Neural crest cell (in vitro differentiated cells): ENCODE measurements at places on chromosomes 16 and 17.
A peak's percentile ranks its signal among the peaks of the same experiment; 100 is the strongest.

- peak overlapping the region; percentile 84 for H3K4me3 ChIP-seq
- no peak for DNase-seq
- H3K27ac ChIP-seq, result no peak overlapping the region
These were observed 7.5 kb upstream of the OR1F1 start for GRCh38 chr16:3180445-3180878.

DNA sequence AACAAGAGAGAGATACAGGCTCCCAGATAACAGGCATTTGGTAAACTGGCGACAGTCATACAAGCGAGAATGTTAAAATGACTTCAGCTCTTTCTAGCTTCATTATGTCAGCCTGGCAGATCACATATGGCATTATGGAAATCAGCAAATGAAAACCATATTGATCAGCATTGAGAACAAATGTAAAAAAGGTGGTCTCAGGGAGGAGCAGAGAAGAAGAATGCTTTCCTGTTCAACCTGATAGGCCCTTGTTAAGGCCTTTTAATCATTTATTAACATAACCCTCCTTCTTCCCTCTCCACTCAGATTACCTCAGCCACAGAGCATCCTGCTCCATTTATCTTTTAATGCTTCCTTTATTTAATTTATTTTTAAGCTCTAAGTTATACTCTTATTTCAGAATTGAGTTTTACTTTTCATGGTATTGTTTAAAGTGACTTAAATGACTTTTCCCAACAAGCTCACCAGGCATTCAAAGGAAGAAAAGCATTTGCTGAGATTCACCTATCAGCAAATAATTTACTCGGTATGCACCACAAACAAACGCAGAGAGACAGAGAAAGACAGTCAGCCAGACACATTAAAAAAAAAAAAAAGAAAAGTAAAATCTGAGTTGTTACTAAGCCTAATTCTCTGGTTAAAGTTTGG, 243.9 kb upstream of the TBX2 start:
- H3K36me3 ChIP-seq, result no peaks in the 10 kb centered on the region
- H3K27me3 ChIP-seq, result no peaks in the 10 kb centered on the region
- H3K27ac ChIP-seq, result no peak overlapping the region
- DNase-seq, result no peak
- peak overlapping the region; percentile 12 for H3K4me3 ChIP-seq

DNA sequence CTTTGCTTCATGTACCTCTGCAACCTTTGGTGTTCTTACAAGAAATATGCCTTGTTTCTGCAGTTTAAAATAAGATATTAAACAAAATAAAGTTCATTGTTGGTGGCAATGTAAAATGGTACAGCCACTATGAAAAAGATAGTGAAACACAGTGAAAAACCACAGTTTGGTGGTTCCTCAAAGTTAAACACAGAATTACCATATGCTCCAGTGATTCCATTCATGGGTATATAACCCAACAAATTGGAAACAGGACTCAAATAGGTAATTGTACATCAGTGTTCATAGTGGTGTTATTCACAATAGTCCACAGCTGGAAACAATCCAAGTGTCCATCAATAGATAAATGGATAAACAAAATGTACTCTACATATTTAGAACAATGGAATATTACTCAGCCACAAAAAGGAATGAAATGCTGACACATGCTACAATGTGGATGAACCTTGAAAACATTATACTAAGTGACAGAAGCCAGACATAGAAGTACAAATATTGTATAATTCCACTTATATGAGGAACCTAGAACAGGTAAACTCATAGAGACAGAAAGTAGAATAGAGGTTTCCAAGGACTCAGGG, 49.2 kb downstream of the CUEDC1 start:
- peak overlapping the region; percentile 90 for H3K27ac ChIP-seq
- H3K4me1 ChIP-seq, result peaks cover 75% of the 10 kb centered on the region
- DNase-seq, result no peak
- H3K36me3 ChIP-seq, result peaks cover 3% of the 10 kb centered on the region

DNA sequence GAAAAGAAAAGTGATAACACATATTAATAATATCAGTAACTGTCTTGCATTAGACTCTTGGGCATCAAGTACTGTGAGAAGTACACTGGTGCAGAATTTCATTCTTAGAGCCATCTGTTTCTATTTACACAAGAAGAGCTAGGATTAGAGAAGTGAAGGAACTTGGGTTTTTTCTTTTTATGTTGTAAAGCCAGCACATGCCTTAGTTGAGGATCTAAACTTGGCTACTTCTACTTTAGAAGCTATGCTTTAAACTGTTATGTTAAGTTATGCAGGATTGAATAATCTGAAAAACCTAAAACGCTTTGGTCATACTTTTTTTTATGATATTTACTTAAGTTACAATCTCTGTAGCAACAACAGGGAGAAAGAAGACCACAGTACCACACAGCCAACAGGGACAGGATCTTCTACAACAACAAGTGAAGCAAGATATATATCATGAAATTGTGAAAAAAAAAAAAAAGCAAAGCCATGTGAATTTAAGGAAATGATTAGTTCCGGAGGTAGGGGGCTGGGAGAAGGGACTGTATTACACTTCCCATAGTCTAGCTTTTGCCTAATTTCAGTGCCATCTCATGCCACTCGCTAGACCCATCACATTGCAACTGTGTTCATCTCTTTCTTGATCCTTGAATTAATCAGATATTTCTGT, 305.1 kb upstream of the GOT2 start:
- H3K4me1 ChIP-seq, result no peaks in the 10 kb centered on the region
- no peaks in the 10 kb centered on the region for H3K27me3 ChIP-seq

DNA sequence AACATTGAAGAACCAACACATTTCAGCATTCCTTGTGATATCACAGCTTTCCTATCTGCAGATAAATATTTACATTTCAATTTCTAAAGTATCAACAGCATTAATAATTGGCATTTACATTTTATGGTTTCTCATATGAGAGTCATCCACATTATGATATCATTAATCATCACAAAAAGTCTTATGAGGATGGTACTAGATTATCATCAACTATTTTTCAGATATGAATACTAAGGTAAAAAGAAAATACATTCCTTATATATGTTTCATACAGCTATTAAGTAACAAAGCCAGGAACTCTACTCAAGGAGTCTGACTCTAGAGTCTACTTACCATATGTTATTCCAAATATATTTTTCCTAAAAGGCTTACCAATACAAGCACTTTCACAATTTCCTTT, 40.7 kb downstream of the ABCA5 start:
- H3K4me3 ChIP-seq, result no peak overlapping the region
- H3K27me3 ChIP-seq, result no peaks in the 10 kb centered on the region
- no peak for DNase-seq

GRCh38 chr17:3719265-3719664, 4.4 kb upstream of the HASPIN start:
- H3K27me3 ChIP-seq, result no peaks in the 10 kb centered on the region
- DNase-seq, result no peak
- peaks cover 17% of the 10 kb centered on the region for H3K4me1 ChIP-seq
- peak overlapping the region; percentile 54 for H3K4me3 ChIP-seq

DNA sequence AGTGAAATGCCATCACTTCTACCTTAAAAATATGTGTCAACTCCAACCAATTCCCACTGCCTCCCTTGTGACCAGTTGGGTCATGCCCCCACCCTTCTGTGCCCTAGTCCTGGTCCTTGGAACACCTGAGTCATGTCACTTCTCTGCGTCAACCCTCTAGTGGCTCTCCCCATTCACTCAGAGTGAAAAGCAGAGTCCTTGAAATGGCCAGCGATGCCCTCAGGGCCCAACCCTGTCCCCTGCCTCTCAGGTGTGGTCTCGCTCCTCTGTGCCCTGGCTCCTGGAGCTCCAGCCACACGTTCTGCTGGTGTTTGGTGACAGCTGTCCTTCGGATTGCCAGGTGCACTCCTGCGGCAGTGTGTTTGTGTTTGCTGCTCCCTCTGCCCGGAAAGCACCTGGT, 89.2 kb downstream of the SPECC1 start:
- no peak for DNase-seq
- no peaks in the 10 kb centered on the region for H3K36me3 ChIP-seq
- H3K27me3 ChIP-seq, result peaks cover 9% of the 10 kb centered on the region
- H3K27ac ChIP-seq, result no peak overlapping the region

GRCh38 chr16:47492036-47492427, 30.9 kb downstream of the PHKB start:
- DNase-seq, result no peak
- peaks cover 10% of the 10 kb centered on the region for H3K4me1 ChIP-seq
- H3K4me3 ChIP-seq, result no peak overlapping the region
- H3K36me3 ChIP-seq, result peaks cover 41% of the 10 kb centered on the region
- no peaks in the 10 kb centered on the region for H3K27me3 ChIP-seq

- peaks cover 33% of the 10 kb centered on the region for H3K27me3 ChIP-seq
- no peak within 1 kb of the TSS for H3K27ac ChIP-seq
- H3K36me3 ChIP-seq, result no peaks in the 10 kb centered on the region
- peaks cover 31% of the 10 kb centered on the region for H3K4me1 ChIP-seq
- peak; percentile 22 for DNase-seq
These were observed at the start of gene SLC47A1 for GRCh38 chr17:19533718-19534561. SLC47A1 (plus strand) TSS chr17:19533854; CDS start chr17:19533940, 86 bp downstream.

DNA sequence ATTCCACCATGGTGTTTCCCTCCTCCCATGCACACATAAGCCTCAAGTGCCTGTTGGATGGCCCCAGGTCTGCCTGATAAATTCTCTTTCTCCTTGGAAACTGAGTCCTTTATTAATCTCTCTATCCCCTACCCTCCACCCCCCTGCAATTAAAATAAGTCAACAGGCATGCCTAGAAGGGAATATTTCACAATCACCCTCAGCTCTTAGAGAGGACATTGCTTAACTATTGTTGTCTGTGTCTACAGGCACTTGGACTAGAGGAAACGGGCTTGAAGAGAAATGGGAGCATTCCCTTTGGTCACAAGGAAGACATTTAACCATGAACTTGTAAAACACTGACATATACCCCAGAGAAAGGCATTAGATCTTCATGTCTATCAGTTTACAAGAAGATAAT, 39.5 kb downstream of the RCVRN start:
- H3K4me1 ChIP-seq, result peaks cover 17% of the 10 kb centered on the region
- H3K27me3 ChIP-seq, result peaks cover 9% of the 10 kb centered on the region
- H3K4me3 ChIP-seq, result no peak overlapping the region
- peaks cover 4% of the 10 kb centered on the region for H3K36me3 ChIP-seq
- no peak for DNase-seq
- H3K27ac ChIP-seq, result no peak overlapping the region

DNA sequence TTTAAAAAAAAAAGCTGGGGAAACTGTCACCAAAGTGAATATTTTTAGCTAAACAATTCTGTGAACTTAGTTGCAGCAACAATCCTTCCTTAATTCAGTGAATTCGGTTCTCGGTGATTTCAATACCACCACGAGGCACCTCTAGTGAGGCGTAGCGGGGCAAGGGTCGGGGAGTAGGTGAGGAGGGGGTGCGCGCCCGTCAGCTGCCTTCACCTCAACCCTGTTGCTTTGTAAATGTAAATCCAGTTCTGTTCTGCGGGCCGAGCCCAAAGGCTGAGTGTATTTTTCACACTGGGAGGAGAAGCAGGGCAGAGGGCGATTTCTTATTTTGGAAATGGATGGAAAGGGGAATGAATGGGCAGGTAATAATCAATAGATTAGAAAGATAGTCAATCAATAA, 17.4 kb downstream of the SALL1 start:
- peak overlapping the region; percentile 66 for H3K4me3 ChIP-seq
- no peak overlapping the region for H3K27ac ChIP-seq
- peaks cover 7% of the 10 kb centered on the region for H3K27me3 ChIP-seq
- H3K36me3 ChIP-seq, result peaks cover 28% of the 10 kb centered on the region
- no peak for DNase-seq

- DNase-seq, result no peak
- H3K4me1 ChIP-seq, result peaks cover 46% of the 10 kb centered on the region
- H3K4me3 ChIP-seq, result no peak overlapping the region
- no peaks in the 10 kb centered on the region for H3K27me3 ChIP-seq
- H3K36me3 ChIP-seq, result peaks cover 5% of the 10 kb centered on the region
- no peak overlapping the region for H3K27ac ChIP-seq
These were observed 95.8 kb upstream of the CORO6 start for GRCh38 chr17:29718446-29719039.

- H3K4me1 ChIP-seq, result no peaks in the 10 kb centered on the region
- H3K27ac ChIP-seq, result no peak overlapping the region
- peaks cover 3% of the 10 kb centered on the region for H3K36me3 ChIP-seq
- H3K27me3 ChIP-seq, result peaks cover 59% of the 10 kb centered on the region
These were observed 720 bp upstream of the ZPBP2 start for GRCh38 chr17:39867084-39867879.

GRCh38 chr17:82230609-82231311, 1.9 kb downstream of the SLC16A3 start:
- H3K27ac ChIP-seq, result no peak overlapping the region
- peak; percentile 57 for DNase-seq
- no peak overlapping the region for H3K4me3 ChIP-seq
- H3K27me3 ChIP-seq, result peaks cover 26% of the 10 kb centered on the region
- no peaks in the 10 kb centered on the region for H3K36me3 ChIP-seq
- H3K4me1 ChIP-seq, result peaks cover 3% of the 10 kb centered on the region

GRCh38 chr17:76659928-76660655, 16.5 kb upstream of the ST6GALNAC1 start:
- H3K4me1 ChIP-seq, result peaks cover 24% of the 10 kb centered on the region
- DNase-seq, result no peak
- peak overlapping the region; percentile 93 for H3K27ac ChIP-seq
- H3K4me3 ChIP-seq, result peak overlapping the region; percentile 20

- no peaks in the 10 kb centered on the region for H3K36me3 ChIP-seq
- peaks cover 56% of the 10 kb centered on the region for H3K4me1 ChIP-seq
- H3K27me3 ChIP-seq, result no peaks in the 10 kb centered on the region
- no peak for DNase-seq
These were observed 37.7 kb upstream of the TOB1 start for GRCh38 chr17:50903604-50904517.
